Stimulated activated CD4-positive, alpha-beta T cell treated with anti-CD3 and anti-CD28 coated beads, Interleukin-15, amount 100 ng/mL, for 1 hour (primary cell): ENCODE measurements at places on chromosomes 7 and 10.

- no peak for DNase-seq
These were observed 29.9 kb upstream of the HNRNPH3 start for GRCh38 chr10:68301790-68302502.

- DNase-seq = no peak
These were observed 54.5 kb downstream of the ADRA2A start for GRCh38 chr10:111131168-111131799.

GRCh38 chr10:111373696-111374095 lies 296.9 kb downstream of the ADRA2A start:
- DNase-seq = no peak

- no peak for DNase-seq
These were observed 176.2 kb downstream of the DNAJC1 start for GRCh38 chr10:21827308-21827707.

DNA sequence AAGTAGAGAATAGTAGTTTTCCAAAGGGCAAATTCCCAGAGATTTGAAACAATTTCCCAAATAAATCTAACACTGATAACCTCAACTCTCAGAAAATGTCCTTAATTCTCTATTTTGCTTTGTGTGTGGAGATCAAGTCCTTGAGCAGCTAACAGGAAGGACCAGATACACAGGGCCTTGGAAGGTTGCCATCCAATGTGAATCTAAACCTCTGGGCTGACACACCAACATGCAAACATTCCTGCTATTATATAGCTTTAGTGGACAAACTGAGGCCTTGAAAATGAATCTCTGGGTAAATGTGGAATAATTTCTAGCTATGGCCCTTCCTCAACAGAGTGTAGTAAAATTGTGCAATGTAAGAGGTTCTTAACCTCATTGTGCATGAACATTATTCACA lies 44.1 kb upstream of the PARD3 start:
- no peak for DNase-seq

DNA sequence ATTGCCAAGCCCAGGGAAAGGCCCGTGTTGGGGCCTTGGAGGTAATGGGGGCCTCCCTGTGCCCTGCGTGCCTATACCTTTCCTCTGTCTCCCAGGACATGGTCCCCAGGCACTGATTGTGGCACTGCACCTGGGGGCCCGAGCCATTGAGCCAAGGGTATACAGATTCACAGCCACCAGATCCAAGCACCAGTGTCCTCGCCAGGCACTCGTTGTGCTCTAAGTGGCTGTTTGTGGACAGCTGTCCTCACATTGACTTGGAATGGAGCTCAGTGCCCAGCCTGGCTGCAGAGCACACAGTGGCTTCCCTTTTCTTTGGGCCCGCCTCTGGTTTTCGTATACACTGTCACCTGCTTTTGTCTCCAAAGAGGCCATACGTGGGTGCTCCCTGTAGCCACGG lies 72.0 kb upstream of the BTBD16 start:
- DNase-seq = no peak

DNA sequence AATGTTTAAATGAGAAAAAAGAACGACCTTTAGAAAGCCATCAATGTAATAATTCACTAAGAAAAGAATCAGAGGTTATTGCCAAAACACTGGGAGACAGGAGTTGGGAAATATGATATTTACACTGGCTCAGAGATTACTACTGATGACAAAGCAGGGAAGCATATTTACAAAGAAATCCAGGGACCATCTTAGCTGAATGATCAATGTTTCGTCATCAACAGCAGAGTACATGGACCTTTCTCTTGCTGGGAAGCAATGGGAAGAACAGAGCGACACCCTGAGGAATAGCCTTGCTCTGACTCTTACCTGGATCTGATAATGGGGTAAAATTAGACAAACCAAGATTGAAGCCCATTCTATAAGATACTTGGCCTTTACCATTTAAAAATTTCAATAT lies 1293.5 kb downstream of the XPNPEP1 start:
- DNase-seq = no peak

DNA sequence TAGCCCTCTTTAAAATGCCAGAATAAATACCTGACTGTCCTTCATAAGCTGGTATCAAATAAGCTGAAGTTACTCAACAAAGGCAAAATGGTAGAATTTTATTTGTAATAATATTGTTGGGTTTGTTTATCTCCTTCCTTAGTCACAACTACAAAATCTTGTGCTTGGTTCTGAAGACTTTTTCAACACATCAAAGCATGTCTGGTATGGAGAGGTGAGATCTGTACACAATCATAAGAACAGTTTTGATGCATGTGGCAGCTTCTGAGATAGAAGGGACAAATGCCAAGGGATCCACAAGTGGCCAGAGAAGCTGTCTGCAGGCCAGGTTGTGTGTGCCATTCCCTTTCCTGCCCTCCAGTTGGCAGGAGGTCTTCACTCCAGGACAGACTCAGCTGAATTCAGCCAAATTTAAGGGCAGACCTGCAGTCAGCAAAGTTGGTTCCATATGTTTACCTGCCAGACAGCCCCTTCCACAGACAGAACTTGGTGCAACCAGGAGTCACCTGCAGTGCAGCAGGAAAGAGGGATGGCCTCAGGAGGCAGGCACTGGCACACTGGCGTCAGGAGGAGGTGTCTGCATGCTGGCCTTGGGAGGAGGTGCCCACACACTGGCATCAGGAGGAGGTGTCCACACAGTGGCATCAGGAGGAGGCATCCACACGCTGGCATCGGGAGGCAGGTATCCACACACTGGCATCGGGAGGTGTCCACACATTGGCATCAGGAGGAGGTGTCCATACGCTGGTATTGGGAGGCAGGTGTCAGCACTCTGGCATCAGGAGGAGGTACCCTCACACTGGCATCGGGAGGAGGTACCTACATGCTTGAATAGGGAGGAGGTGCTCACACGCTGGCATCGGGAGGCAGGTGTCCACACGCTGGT lies 93.1 kb upstream of the IKZF1 start:
- no peak for DNase-seq

DNA sequence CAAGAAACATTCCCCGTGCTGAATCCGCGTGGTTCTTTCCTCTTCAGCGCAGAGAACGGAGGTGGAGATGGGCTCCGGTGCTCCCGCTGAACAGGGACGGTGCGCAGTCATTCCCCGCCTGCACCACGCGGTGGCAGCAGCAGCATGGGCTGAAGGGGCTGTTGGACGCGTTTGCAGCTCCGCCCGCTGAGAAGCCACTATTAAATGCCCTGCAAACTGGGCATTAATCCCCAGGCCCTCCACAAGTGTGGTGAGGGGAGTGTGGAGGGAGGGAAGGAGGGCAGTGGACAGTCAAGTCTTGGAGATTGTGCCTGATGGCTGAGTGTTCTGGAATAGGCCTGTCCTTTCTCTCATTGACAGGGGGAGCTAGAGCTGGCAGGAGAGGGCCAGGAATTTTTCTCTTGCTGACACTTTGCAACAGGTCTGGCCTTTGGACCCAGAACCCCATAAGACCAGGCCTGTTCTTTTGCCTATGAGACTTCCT lies 240.2 kb upstream of the INHBA start:
- DNase-seq = peak; percentile 65

GRCh38 chr7:6168477-6168868 lies 104.0 kb downstream of the CYTH3 start:
- no peak for DNase-seq

GRCh38 chr7:93117327-93117726 lies 452 bp downstream of the SAMD9 start:
- DNase-seq = no peak

- no peak for DNase-seq
These were observed 5.3 kb upstream of the EBF3 start for GRCh38 chr10:129969184-129969910.

- no peak for DNase-seq
These were observed 35.0 kb upstream of the CPXM2 start for GRCh38 chr10:123926401-123927264.

- no peak for DNase-seq
These were observed 34.2 kb upstream of the ADRB1 start for GRCh38 chr10:114009281-114009996.

GRCh38 chr7:96033009-96033598 lies 260.8 kb downstream of the DYNC1I1 start:
- no peak for DNase-seq
